Left kidney (tissue), 8 donors: ENCODE measurements at places on chromosomes 13 and 19. TPM values are rescaled to one million over a fixed set of nuclear protein-coding genes. Genes with fewer than 3 reads are reported as not detected.

- no peak for DNase-seq
These were observed 306.1 kb downstream of the IRS2 start for GRCh38 chr13:109480011-109480955.

GRCh38 chr13:34361560-34361959 lies 543.6 kb downstream of the RFC3 start:
- DNase-seq = no peak

- DNase-seq = no peak
These were observed 1357.8 kb upstream of the ATXN8OS start for GRCh38 chr13:68749796-68750195.

DNA sequence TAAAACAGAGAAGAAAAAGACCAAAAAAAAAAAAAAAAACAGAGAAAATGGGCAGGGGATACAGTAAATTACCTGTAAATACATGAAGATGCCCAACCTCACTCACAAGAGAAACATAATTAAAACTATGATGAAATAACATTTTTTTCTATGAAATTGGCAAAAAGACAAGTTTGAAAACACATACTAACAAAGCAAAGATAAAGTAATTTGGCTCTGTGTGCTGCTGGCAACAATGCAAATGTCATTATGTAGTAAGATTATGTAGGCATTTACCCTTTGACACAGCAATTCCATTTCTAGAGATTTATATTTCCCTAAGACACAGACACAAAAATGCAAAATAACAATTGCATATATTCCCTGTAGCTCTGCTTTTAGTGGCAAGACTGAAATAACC lies 20.2 kb downstream of the ZC3H13 start:
- no peak for DNase-seq

- DNase-seq = no peak
These were observed 29.3 kb downstream of the ZNF564 start for GRCh38 chr19:12521996-12522395.

DNA sequence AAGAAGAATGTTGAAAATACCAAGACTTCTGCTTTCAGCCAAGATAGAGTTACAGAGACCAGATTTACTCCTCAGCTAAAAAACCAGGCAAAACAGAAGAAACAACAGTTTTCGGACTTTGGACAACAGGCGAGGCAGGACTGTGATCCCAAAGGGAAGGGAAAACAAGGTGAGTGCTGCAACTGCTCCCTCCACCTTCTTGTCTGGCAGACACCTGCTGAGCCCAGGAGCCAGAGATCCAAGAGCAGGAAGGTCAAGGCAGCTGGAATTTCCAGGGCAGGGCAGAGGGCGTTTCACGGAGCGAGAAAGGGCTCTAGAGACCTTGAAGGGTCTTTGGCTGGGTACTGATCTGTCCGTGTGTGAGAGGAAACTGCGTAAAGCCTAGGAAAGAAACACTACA lies 32.9 kb upstream of the SLC7A9 start:
- DNase-seq = no peak

DNA sequence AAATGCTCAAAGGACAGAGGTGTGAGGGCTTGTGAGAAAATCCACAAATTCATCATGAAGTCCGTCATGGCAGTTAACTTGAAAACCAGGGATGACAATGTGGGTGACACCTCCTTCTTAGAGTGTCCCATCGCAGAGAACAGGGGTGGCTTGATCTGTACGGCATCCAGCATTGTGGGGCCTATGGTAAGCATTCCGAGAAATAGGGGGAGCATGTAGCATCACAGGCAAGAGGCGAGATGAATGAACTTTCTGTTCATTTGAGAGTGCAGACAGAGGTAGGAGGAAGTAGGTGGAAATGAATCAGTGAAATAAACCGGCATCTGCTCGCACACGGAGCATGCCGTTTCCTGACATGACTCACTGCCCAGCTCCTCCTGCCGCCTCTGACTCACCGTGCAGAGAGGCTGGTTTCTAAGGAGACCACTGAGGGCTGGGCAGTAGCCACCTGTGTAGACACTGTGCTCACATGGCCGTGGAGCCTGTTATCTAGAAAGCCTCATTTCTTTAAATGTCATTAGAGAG lies 339.0 kb downstream of the RFC3 start:
- no peak for DNase-seq

DNA sequence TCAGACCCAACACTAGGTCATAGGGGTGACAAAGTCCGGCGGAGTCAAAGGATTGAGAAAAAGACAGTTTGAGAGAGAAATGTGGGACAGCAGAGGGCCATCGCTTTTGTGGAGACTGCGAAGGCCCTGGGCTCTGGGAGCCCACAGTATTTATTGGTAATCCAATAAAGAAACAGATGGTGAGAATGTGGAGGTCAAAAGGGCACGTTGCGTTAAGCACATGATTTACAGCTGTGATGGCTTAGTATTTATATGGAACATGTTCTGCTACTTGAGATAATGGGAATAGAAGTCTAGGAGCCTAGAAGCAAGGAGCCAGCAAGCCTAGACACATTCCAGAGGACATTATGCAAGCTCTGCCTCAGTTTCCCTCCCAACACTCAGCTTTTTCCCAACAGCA lies 2521.1 kb downstream of the PCDH9 start:
- no peak for DNase-seq

DNA sequence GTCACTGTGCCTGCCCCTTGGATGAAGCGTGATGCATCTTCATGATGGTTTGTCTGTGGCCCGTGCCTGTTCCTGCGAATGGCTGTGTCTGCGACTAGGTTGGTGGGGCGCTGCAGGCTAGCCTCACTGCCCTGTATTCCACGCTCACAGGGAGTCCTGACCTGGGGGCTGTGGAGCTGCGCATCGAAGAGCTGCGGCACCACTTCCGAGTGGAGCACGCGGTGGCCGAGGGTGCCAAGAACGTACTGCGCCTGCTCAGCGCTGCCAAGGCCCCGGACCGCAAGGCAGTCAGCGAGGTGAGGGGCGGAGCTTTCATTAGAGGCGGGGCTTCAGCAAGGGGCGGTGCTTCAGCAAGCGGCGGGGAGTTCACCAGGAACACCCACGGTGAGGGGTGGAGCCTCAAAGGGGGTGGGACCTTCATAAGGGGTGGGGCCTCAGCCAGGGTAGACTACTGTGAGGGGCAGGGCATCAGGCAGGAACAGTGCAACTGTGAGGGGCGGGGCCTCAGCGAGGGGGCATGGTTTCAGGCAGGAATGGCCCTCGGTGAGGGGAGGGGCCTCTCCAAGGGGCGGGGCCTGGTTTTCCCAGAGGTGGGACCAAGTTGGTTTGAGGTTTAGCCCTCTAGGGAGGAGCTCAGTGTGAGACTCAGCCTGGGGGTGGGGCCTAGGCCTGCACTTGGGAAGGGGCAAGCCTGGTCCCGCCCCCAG lies 17.2 kb downstream of the PKN1 start:
- no peak for DNase-seq

GRCh38 chr13:42327725-42328124 lies 55.8 kb downstream of the AKAP11 start:
- no peak for DNase-seq

DNA sequence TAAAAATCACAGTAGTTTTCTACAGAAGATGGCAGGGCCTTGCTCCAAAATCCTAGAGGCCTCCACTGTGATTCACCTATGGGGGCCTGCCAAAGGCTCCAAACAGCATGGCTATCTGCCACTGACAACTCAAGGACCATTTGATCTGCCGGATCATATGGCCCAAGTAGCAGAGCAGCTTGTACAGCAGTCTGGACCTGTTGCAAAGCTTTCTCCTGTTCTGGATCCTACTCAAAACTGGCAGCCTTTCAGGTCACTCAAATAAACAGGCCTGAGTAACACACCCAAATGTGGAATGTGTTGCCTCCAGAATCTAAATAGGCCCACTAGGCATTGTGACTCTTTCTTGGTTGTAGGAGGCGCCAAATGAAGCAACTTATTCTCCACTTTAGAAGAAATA lies 1049.3 kb downstream of the PCDH9 start:
- DNase-seq = no peak

DNA sequence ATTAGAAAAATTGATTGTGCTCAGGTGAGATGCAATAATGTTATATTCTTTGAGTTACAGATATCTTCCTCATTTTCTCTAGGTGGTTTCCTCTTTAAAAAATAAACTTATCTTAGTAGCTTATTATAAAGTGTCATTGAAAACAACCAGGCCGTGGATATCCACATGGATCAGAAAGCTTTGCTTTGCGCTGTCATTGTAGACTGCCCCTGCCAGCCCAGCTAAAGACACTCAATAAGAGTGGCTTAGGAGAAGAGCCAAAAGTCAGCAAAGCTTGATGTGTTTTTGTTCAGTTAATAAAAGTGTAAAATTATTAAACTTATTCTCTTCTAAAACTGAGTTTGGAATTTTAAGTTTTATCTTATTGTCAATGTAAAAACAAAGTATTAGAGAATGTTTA lies 34.4 kb downstream of the TPP2 start:
- no peak for DNase-seq

- DNase-seq = peak; percentile 89
These were observed 2.5 kb downstream of the PRR12 start for GRCh38 chr19:49593233-49594113.

- DNase-seq = no peak
These were observed 6.9 kb downstream of the IL4I1 start for GRCh38 chr19:49889687-49890348.

DNA sequence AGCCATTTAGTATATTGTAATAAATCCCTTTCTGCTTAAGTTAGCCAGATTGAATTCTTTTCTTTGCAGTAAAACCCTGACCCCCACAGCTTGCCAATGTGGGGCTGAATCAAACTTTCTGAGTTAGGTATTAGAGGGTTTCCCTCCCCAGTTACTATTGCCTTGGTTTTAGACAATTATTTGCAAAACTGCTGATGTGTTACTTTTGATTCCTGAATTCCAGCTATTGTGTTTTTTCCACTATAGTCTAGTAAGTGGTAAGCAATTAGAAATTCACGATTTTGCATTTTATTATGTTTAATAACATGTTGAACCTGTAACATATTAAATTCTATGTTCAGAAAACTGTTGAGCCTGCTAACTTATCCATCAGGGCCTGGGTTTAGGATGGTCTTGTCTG lies 391.5 kb downstream of the DLEU7 start:
- no peak for DNase-seq

DNA sequence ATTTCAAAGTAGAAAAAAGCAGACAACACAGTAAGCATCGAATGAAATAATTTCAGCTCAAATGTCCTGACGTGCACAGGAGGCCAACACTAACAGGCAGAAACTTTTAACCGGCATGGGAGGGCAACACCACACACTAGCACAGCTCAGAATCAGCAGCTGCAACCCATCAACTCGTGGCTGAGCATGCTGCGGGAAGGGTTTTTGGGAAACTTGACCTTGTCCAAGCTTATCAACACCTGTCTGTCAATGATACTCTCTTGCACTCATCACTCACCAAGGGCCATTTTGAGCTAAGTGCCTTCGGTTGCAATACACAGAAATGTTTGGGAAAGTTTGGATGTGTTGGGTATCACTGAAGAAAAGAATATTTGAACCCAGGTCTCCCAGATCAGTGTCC lies 483.7 kb downstream of the TSHZ3 start:
- no peak for DNase-seq

- DNase-seq = no peak
These were observed 2304.4 kb downstream of the PCDH9 start for GRCh38 chr13:64925727-64926126.

DNA sequence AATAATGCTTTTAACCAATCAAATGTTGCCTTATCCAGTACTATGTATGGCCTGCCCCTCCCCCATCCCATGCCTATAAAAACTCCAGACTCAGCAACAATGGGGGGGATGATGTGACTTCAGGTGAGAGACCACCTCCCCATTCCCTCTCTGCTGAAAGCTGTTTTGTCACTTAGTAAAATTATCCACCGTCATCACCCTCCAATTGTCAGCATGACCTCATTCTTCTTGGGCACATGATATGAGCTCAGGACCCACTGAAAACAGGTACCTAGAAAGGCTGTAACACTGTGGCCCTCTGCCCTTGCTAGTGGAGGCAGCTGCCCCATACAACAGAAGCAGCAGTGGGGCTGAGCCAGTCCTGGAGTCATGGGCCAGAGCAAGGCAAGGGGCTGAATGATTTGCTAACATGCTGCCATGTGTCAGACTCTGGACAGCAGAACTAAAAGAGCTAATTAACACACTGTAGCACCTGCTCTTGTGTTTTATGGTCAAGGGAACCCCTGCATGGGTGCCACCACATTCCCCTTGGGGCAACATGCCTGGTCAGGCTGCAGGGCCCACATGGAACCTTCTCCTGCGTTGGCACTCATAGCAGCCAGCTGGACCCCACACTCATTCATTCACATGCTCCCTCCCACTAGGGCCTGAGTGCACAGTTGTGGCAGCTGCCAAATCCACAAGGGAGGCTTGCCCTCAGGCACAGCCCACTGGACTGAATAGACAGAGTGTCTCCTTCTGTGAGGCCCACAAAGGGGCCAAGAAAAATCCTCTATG lies 722.2 kb upstream of the PCDH20 start:
- DNase-seq = no peak

The CAMSAP3 gene
- polyA plus RNA-seq = 18.9 TPM

The FPR3 gene
- polyA plus RNA-seq = 0.20 TPM

The NLRP5 gene
- not detected for polyA plus RNA-seq

The ZNF112 gene
- polyA plus RNA-seq = 14.0 TPM

The HIPK4 gene
- 0.20 TPM for polyA plus RNA-seq

The ETV2 gene
- polyA plus RNA-seq = 0.60 TPM

The OVOL3 gene
- polyA plus RNA-seq = not detected

The SPRY2 gene
- 62.4 TPM for polyA plus RNA-seq

The ONECUT3 gene
- polyA plus RNA-seq = 0.03 TPM
